ENCODE measurements at places on chromosomes 13 and 19.

DNA sequence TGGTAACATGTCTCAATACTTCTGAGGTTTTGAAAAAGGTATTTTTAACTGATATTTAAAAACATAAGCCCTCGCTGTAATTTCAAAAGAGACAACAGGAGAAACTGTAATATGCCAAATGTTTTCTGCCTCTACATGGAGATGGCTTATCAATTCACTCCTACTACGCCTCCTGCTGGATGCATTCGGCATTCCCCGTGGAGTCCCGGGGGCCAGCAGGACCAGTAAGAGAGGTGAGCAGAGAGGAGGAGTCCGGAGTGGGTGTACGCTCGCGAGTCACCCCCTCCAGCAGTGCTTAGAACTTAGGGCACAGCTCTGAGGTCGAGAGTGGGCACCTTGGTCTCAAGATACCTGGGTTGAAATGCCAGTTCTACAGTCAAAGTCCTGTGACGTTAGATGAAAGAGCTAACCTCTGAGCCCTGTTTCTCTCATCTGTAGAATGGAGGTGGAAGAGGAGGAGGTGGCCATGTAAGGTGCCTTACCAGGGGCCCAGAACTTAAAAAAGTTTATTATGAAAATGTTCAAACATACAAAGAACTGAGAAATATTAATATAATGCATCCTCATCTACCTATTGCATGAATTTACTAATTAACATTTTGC is 110.2 kb downstream of the STK24 start:
- DNase-seq, result peak; percentile 58

DNA sequence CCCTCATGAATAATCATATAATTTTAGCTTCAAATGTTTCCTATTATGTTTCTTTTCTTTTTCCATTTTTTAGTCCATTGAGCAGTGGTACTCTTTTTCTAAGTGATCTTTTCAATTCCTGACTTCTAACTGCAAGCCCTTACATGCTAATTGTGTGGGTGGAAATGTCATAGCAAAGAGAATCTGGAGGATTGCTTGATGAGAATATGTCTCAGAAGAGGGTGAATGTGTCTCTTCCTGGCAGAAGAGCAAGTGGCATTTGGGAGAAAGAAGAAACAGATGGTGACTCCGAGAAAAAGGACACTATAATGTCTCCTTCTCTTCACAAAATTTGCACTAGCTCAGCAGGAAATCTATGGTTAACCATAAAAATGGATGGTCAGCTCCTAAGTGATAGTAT is 2320.0 kb downstream of the PCDH9 start:
- DNase-seq, result no peak

DNA sequence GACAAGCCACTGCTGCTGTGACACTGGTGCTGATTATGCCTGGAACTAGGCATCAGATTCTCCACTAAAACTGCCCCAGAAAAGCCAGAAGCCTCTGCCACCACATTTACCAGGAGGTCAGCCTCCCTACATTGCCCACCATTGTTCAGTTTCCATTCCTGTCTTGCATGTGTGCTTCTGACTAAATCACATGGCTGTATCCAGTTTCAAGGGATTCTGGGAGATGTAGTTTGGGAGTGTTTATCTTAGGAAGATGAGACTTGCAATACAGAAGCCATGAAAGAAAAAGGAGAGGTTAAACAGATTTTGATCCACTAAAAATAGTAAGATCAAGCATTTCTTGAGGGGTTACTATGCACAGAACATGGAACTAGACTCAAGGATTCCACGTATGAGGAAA is 40.7 kb upstream of the SERPINE3 start:
- no peak for DNase-seq

- no peak for DNase-seq
Measured at GRCh38 chr13:66965181-66965580, 265.0 kb downstream of the PCDH9 start.

GRCh38 chr19:16066611-16067104 is 9.6 kb upstream of the TPM4 start:
- DNase-seq, result peak; percentile 55

All from activated naive CD4-positive, alpha-beta T cell treated with Interleukin-2 at 50 U/mL for 16 hours (primary cell).